ENCODE measurements at places on chromosomes 4 and X. TPM values are rescaled to one million over a fixed set of nuclear protein-coding genes. Genes with fewer than 3 reads are reported as not detected.

GRCh38 chr4:89511776-89512175 is 204.2 kb upstream of the GPRIN3 start:
- DNase-seq, result no peak

GRCh38 chrX:45766981-45767501 is 566.4 kb upstream of the DIPK2B start:
- no peak for DNase-seq

DNA sequence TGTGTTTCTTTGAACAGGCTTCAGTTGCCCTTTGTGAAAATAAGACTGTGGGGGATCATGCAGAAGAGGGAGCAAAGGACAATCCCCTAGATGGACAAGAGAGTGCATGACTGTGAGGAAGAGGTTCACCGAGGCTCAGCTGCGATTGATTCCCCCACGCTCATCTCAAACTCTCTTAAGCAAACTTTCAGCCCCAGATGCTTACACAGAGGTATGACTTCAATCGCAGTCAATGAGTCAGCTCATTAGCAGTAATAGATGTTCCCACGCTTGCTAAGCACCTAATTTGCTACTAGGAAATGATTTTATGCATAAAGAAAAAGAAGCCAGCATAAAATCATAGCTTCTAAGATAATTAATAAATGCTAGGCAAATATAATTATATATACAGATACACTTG is 2256.1 kb upstream of the AGA start:
- no peak for DNase-seq

- DNase-seq, result no peak
Observed at GRCh38 chr4:136412708-136413107, 1119.6 kb downstream of the PCDH18 start.

GRCh38 chr4:106343865-106344646 is 24.5 kb downstream of the GIMD1 start:
- no peak for DNase-seq

DNA sequence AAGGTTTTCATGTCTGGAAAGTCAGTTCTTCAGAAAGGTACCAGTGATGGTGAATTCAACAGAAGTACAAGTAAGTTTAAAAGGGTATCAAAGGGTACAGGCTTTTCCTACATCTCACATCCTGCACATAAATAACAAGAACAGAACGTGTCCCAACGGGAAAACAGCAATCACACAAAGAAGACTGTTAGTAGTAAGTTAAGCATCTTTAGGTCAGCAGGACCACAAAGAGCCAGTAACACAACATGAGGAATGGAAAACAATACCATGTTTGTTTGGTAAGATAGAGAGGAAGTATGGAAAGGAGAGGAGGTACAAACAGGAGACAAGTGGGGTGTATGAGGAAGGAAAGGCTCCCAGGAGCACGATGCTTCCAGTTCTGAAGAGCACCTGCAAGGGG is 43.2 kb downstream of the SAT1 start:
- no peak for DNase-seq

DNA sequence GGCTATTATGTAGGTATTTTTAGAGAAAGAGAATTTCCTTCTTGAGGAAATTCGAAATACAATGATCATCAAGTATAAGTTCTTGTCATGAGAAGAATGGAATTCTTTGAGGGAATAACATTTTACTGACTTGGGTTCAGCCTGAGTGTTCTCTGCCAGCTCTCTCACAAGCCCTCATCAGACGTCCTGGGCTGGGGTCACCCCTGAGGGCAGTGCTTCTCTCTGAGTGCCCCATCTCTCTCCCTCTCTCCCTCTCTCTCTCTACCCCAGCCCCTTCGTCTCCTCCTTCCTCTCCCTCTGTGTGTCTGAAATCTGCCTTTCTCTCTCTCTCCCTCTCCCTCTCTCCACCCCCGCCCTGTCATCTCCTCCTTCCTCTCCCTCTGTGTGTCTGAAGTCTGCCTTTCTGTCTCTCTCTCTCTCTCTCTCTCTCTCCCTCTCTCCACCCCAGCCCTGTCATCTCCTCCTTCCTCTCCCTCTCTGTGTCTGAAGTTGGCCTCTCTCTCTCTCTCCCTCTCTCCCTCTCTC is 241.7 kb upstream of the PSAPL1 start:
- DNase-seq, result no peak

DNA sequence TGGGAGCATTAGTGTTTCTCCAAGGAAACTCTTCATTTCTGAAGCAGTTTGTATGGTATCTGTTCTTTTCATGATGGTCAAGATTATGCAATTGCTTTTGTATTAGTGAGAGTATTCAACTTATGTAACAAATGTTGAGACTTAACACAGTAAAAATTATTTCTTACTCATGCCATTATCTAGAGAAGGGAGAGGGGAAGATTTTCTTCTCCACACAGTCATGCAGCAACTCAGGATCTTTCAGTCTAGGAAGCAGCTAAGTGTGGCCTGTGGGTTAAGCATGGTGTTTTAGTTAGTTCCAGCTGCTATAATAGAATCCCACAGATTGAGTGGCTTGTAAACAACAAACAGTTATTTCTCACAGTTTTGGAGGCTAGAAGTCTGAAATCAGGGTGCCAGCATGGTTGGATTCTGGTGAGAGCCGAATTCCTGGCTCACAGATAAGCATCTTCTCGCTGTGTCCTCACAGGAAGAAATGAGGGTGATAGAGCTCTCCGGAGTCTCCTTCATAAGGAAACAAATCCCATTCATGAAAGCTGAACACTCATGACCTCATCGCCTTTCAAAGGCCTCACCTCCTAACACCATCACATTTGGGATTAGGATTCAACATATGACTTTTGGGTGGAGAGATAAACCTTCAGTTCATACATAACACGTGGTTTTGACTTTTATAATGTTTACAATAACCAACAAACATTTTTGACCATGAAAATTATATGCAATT is 101.2 kb downstream of the FRMPD4 start:
- DNase-seq, result no peak

DNA sequence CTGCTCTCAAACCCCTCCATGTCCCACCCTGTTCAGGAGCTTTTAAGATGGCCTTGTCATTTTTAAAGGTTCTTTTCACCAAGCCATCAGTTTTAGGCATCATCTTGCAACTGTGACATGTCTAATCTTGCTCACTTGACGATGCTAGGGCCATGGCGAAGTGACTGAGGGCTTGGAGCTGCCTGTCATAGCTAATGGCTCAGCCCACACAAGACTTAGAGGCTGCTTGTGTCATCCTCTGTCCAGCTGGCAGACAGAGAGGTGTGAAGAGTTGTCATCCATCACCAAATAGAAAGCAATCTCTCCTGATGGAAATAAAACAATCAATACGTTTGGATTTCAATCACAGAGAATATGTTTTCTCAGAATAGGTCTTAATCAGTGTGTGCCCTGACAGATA is 194.9 kb downstream of the HS6ST2 start:
- no peak for DNase-seq

DNA sequence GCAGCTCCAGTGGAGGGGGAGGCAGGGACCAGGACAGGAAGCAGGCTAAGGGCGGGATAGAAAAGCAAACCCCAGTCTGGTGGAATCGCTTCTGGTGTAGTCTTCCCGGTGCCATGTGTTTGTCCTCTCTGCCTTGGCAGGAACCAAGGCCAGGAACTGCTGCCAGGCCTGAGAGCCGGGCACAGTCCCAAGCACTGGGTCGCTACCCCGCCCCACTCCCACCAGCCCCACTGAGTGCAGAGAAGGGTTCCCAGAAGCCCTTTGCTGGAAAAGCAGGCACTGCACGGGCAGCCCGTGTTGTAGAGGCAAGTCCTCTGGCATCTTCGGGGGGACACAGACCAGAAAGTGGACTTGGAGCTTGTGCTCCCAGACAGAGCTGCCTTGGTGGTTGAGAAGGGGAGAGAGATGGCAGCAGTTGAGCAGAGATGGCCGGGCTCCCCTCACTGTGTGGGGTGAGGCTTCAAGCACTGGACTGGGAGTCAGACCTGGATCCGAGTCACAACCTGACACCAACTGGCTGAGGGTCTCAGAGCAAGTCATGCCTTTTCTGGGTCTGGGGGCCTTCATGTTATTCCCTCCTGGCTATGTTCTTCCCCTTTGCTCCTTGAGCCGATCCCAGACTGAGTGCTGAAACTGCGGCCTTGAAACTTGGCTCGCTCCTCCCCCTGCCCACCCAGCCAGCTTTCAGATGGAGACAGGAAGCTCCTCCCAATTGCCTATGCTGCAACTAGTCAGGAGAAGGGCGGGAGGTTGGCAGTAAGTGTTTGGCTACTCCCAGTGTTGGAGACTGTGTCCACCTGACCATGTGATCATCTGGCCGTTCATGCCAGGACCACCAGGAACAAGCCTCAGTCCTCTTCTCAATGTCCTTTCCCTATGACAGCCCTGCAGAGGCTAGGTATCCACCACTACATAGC is 59.7 kb upstream of the MTM1 start:
- no peak for DNase-seq

DNA sequence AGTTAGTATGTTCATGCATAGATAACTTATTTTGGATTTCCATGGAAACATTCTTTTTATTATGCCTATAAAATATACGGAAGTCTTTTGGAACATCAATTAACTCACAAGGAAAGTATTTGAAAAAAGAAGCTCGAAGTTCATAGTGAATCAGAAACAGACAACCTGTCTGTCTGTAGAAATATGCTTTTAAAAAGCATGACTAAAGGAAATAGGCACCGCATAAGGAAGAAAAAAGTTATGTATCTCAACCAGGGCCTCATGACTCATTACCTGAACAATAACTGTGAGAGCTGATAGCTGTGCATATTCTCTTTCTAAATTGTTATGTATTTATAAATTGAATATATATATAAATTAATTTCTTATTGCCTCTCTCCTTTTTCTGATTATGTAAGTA is 324.1 kb downstream of the TLL1 start:
- no peak for DNase-seq

DNA sequence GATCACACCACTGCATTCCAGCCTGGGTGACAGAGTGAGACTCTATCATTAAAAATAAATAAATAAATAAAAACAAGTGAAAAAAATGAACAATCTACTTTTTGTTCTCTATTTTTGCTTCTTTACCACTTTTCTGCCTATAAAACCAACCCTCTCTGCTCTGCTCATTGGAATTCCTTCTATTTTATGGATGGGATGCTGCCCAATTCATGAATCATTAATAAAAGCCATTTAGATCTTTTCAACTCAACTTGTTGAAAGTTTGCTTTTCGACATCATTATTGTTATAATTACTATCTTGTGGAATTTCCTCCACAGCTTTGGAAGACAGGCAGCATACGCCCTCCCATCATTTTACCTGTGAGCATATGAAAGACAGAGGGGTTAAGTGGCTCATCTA is 52.1 kb upstream of the SMIM10 start:
- no peak for DNase-seq

GRCh38 chr4:8048856-8049676 is 109.4 kb upstream of the AFAP1 start:
- no peak for DNase-seq

DNA sequence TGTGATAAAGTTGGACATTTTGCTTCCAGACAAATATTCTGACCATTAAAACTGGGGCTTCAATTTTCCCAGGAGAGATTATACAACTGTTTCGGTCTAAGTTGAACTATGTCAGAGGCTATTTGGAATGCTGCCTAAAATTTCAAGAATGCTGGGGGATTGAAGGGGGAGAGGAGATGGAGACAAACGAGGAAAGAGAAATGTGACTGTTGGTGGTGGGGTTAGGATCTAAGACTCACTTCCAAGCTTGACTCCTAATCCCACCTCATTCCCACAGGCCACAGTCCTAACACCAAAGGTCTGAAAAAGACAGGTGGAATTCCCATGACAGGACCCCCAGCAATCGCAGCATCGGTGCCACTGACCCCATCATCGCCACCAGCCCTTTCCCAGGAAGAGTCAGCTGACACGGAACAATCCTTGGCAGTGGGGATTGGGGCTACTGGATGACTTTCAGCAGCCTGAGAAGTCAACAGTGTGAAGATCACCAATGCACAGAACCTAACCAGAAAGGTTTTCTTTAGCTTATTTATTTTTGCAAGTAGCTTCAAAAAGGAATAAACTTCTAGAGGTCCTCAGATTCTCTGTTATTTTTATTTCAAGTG is 74.0 kb upstream of the PRSS48 start:
- DNase-seq, result no peak

GRCh38 chrX:120559804-120560203 is 958 bp downstream of the CUL4B start:
- no peak for DNase-seq

DNA sequence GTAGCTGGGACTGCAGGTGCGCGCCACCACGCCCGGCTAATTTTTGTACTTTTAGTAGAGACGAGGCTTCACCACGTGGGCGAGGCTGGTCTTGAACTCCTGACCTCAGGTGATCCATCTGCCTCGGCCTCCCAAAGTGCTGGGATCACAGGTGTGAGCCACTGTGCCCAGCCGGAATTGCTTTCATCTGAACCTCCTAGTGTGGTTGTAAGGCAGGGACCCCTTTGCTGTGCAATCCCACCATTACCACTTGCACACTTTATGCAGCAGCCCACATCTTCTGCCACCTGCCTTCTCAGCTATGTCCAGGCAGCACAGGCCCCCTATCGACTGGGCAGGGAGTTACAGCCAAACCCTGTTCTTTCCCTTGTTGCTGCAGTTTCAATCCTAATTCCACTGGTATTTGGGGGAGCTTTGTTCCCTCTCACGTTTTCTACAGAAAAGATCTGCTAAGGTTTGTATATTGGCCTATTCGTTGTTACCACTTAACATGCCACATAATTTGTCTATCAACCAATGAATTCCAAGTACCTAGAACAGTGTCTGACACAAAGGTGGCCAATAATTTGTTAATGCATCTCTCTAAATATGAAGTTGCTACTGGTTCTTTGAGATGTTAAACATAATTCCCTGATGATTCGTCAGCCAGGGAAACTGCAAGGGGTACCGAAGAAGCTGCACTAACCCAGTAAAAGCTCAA is 6.5 kb downstream of the RPL39 start:
- no peak for DNase-seq

DNA sequence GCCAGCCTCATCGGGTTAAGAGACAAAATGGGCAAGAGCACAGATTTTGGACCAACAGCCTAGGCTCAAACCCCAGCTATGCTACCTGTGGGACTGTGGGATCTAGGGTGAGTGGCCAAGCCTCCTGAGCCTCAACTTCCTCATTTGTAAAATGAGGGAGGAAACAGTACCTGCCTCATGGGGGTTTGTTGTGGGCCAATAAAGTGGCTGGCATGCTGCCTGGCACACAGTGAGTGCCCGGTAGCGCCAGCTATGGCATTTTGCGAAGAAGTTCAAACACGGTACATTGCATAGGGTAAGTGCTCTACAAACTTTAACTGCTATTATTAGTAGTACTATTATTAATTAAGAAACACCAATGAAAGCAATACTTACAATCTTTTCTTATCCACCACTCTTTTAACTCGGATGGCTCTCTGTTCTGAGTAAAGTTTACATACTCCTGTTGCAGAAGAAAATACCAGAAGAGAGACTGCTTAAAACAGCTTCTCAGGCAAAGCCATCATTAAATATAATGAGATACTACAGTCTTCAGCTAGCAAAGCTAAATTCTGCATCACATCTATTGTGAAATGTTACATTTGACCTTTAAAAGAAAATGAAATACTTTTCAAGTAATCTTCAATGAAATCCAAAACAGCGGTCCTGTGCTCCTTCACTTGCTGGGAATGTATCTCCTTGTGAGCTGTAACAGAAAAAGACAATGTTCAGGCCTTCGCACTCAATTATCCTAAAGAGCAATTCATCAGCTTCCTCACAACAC is 70.1 kb downstream of the NSG1 start:
- DNase-seq, result no peak

The SLC4A4 gene
- 53.6 TPM for polyA plus RNA-seq

The WAS gene
- 2.8 TPM for polyA plus RNA-seq

The CTAG2 gene
- polyA plus RNA-seq, result not detected

The IL1RAPL1 gene
- 2.7 TPM for polyA plus RNA-seq

The NEXMIF gene
- polyA plus RNA-seq, result 2.6 TPM

The CXCR3 gene
- polyA plus RNA-seq, result not detected

The IBSP gene
- polyA plus RNA-seq, result not detected

The TLR10 gene
- polyA plus RNA-seq, result 0.44 TPM

The SSX3 gene
- not detected for polyA plus RNA-seq

Data from left renal cortex interstitium (tissue), 4 donors.